ENCODE measurements at places on chromosomes 5 and 9. TPM values are rescaled to one million over a fixed set of nuclear protein-coding genes. Genes with fewer than 3 reads are reported as not detected.

Gene DND1
- 0.33 TPM for total RNA-seq

Gene MEGF10
- not detected for total RNA-seq

Gene FAM120AOS
- 51.1 TPM for total RNA-seq

Gene CAMK4
- total RNA-seq = not detected

Gene NXNL2
- 0.79 TPM for total RNA-seq

Gene PCDHB10
- not detected for total RNA-seq

Gene WDR31
- 1.3 TPM for total RNA-seq

Gene AOPEP
- 210 TPM for total RNA-seq

Gene LCP2
- not detected for total RNA-seq

Gene RNF208
- total RNA-seq = 2.0 TPM

Gene TTC23L
- 0.48 TPM for total RNA-seq

Gene VCAN
- total RNA-seq = 10.5 TPM
